Tibial artery (tissue), 4 donors: ENCODE measurements at places on chromosomes 4 and X.

- no peak for DNase-seq
These were observed 194.0 kb downstream of the PDGFRA start for GRCh38 chr4:54423066-54423465.

DNA sequence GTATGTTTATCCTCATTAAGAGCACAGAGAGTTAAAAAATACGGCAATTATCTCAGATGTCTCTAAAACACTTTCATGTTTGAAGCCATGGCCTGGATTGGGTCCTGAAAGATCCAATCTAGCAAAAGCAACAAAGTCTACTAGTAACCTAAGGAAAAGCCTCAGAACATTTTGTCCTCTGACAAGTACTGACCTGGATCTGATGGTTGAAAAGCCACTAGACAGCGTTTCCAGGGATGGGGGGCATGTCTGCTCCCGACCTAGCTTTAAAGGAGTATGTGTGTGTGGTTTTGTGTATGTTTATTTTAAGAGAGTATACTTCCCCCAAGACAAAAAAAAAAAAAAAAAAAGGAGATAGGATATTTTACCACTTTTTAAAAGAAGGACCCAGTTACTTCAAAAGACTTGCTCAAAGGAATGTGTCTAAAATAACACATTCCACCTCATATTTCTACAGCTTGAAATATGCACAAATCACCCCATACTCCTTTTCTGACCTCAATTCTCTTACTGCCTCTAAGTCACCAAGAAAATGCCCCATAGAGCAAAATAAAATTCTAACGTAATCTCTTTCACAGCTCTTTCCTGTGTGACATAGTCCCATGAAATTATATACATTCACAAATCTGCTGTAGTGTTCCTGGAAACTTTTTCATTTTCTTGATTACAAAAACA lies 189.0 kb upstream of the TTC29 start:
- DNase-seq = no peak

GRCh38 chr4:148445860-148446330 lies 3.7 kb upstream of the NR3C2 start:
- DNase-seq = no peak

DNA sequence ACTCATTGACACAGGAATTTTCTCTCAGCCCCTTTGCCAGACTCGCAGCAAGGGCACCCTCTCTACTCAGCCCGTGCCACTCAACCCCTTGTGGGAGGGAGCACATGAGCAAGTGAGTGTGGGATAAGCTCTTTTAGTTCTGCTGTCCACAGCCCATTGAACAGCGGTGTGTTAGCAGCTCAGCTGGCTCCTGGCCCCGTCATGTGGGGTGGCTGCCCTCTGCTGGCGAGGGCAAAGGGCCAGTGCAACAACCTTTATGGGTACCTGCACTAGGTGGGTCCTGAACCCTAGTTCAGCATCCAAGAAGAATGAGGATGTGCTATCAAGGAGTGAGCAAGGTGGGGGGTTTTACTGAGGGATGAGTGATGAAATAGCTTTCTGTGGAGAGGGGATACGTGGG lies 85.0 kb upstream of the ZNF81 start:
- DNase-seq = no peak

GRCh38 chr4:40337051-40337450 lies 1.9 kb downstream of the CHRNA9 start:
- DNase-seq = no peak

DNA sequence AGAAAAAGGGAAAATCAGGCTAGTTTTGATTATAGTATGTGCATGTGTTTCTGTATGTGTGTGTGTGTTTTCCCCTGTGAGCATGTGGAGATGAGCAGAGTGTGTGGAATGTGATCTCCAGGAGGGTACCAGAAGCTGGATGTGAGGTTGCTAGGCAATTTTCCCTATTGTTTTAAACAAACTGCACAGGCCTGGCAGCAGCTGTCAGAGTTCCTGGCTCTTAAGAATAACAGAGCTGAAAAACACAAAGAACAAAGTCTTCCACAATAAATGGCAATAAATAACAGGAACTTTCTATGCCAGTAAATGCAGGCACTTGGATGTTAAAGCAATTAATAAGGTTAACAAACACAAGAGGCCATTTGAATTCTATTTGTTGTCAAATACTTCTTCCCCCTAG lies 344.6 kb upstream of the CTSO start:
- DNase-seq = no peak

- no peak for DNase-seq
These were observed 317.3 kb downstream of the HS3ST1 start for GRCh38 chr4:11111370-11111769.

GRCh38 chrX:3445806-3446490 lies 99.5 kb upstream of the MXRA5 start:
- DNase-seq = no peak

DNA sequence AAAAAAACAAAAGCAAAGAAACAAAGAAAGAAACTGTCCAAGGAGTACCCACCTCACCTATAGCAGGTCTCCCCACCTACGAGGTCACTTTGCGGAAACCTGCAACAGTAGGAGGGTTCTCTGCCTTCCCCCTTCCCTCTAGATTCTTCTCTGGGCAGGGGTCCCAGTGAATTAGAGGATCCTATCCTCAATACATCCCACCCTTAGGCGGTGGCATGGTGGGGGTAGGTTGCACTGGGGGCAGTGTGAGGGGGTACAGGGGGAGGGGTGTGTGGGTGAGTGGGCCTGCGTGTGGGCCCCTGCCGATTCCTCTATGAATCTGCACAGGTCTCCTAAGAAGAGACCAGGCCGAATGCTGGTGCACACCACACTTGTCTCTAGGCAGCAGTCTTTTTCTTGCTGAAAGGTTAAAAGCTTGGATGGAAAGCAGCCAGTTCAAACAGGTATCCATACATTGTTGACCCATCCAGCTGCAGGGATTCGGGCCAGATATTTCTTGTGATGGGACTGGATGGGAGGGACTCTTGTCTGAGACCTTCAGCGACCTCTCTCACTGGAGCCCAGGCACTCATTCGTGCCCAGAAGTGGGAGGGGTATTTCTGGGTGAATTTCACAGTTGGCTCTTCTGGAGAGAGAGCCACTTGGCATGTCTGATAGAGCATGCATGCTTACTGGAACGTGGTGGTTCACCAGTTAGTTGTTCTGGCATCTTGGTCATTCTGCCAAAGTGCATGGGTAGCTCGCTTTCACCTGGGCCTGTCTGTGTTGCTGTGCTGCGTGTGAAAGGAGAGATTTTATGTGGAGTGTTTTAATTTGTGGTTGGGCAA lies 65.6 kb downstream of the NBDY start:
- no peak for DNase-seq

DNA sequence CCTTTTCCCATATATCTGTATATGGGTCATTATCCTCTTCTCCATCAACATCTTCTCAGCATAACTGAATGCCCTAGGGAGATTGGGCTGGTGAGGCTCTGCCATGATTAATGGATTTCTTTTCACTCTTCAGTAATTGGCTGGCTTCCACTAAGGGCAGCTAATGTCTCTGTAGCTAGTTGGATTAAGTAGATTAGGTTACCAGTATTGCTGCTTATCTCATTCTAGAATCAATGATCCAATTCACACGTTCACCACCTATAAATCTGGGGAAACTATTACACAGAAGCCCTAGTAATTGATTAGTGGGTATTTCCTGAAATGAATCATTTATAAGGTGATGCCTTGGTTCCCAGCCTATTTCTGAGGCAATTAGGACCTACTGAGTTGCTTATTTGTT lies 94.8 kb downstream of the KDR start:
- no peak for DNase-seq

DNA sequence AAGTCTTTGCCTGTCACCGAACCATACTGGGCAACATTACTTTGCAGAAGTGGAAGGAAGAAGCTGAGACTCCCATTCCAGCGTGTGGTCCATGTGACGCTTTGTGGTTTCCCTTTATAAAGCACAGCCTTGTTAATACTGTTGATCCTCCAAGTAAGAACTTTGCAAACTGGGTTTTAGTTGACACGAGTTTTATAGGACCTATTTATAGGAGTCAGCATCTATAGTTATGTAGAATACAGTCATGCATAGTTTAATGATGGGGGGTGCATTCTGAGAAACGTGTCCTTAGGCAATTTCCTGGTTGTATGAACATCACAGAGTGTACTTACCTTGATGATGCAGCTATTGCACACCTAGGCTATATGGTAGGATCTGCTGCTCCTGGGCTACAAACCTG lies 1879.4 kb upstream of the TENM3 start:
- no peak for DNase-seq

- DNase-seq = no peak
These were observed 74.9 kb upstream of the PDHA2 start for GRCh38 chr4:95764961-95765360.

DNA sequence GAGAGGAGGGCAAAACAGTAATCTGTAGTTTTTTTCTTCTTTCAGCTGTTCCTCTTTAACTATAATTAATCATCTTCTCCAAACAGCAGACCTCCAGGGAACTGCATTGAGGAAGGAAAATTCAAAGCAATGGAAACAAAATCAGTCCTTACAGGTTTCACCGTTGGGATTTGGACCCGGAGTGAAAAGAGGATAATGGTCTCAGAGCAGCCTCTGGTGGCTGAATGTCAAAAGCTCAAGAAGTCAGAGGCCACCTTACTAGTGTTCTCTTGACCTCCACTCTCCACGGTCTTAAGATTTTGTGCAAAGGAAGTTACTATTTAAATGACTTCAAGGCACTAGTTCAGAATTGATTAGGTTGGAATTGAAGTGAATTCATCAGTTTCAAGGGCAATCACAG lies 16.0 kb upstream of the MID1 start:
- no peak for DNase-seq

DNA sequence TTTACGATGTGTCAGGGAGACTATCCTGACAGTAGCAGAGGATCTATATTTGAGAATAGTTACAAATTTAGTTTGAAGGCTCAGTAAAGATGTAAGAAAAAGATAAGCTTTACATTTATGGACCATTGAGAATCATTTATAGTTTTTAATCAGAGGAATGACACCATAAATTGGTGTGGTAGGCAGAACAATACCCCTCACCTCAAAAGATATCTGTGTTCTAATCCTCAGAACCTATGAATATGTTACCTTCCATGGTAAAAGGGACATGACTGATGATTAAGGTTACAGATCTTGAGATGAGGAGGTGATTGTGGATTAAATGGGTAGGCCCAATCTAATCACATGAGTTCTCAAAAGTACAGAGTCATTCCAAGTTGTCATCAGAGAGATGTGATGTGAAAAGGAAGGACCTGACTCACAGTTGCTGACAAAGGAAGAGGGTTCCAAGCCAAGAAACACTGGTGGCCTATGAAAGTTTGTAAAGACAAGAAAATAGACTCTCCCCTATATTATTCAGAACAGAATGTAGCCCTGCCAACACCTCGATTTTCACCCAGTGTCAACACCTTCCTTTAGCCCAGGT lies 27.0 kb downstream of the EREG start:
- DNase-seq = no peak

DNA sequence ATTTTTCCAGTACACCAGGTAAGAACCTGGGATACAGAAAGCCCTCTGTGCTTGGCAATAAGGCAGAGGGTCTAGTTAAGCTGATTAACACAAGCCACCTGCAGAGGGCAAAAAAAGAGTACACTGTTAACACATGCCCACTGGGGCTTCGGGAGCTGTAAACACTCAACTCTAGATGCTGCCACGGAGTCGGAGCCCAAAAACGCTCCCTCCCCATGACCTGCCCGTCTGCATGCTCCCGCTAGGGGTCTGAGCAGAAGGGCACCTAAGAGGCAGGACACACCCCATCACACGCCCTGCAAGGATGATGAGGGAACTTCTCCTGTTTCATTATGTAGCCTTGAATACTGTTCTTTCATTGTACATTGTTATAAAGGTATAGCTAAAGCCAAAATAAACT lies 715.6 kb upstream of the AADAT start:
- DNase-seq = no peak

- no peak for DNase-seq
These were observed 293.7 kb downstream of the PCDH18 start for GRCh38 chr4:137238456-137239162.

DNA sequence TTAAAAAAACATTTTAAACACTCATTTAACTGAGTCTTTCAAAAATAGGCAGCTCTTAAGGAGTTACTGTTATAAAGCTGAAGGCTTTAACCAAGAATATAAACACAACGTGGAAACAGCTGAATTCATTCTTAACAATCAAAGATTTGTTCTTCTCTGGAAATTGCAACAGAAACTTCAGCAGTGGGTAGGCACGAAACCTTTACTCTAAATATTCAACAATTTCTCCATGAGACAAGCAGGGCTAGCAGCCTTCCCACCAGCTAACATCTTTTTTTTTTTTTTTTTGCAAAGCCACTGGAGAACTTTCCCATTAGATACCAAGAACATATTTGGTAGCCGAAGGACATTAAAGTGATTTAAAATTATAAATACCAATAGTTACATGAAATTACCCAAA lies 78.2 kb upstream of the PRSS48 start:
- no peak for DNase-seq

- DNase-seq = no peak
These were observed 106.5 kb upstream of the FAM9A start for GRCh38 chrX:8907688-8908087.

DNA sequence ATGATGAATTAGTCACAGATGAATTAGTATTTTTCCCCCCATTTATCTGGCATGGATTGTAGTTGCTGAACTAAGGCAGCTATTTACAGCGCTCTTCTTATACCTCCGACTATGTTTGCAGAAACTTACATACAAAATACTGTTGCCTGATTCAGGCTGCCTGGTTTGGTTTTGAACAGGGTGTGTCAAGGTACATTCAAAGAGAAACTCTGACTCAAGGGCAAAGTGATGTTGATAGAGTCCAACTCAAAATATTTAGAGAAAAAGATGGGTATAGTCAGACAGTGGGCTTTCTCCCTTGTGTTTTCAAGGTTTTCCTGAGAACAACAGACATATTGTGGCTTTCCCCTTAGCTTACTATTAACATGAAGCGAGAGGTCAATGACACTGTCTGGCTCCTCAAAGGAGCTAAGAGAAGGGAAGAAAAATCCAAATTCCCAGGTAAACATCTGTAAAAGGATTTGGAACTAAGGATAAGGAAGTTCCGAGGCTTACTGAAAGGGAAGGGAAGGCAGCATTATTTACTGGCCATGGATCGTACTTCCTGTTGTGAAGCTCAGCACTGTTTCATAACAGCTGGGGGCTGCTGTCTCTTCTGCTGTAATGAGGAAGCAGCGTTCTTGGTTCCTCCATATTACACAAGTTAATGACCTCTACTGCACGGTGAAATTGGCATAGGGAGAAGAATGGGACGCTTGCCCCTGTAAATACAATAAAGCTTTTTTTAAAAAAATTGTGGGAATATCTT lies 30.9 kb downstream of the FAM9C start:
- DNase-seq = no peak

DNA sequence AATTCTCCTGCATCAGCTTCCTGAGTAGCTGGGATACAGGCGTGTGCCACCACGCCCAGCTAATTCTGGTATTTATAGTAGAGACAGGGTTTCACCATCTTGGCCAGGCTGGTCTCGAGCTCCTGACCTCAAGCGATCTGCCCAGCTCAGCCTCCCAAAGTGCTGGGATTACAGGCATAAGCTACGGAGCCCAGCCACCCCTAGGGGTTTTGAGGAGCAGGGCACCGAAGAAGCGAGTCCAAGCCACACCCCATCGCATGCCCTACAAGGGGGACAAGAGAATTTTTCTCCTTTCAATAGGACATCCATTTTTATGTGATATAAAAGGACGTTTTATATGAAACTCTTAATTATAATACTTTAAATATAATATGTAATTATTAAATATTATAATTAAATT lies 13.9 kb upstream of the KLF3 start:
- DNase-seq = no peak

- no peak for DNase-seq
These were observed 95.7 kb upstream of the TSPAN7 start for GRCh38 chrX:38465686-38466085.
